NCI-H1930 (cell line): ENCODE measurements at places on chromosomes 16 and 17.

DNA sequence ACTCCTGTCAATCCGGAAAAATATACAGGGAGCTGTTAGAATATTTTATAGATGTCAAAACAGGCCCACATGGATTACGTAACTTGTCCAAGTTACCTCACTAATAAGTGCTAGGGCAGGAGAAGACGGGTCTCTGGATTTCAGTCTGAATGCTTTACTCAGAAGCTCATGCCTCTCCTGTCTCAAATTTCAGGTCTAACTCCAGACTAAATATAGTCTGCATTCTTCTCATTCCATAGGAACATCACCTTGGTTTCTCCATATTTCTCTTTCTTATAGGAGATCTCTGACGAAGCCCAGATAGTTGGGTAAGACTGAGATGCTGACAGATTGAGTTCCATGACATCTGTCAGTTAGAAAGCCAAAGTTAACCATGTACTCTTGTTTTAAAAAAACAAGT lies 174.2 kb downstream of the STX8 start:
- no peak for DNase-seq

- DNase-seq, result no peak
Measured at GRCh38 chr16:79099716-79100115, 500.8 kb downstream of the MAF start.

DNA sequence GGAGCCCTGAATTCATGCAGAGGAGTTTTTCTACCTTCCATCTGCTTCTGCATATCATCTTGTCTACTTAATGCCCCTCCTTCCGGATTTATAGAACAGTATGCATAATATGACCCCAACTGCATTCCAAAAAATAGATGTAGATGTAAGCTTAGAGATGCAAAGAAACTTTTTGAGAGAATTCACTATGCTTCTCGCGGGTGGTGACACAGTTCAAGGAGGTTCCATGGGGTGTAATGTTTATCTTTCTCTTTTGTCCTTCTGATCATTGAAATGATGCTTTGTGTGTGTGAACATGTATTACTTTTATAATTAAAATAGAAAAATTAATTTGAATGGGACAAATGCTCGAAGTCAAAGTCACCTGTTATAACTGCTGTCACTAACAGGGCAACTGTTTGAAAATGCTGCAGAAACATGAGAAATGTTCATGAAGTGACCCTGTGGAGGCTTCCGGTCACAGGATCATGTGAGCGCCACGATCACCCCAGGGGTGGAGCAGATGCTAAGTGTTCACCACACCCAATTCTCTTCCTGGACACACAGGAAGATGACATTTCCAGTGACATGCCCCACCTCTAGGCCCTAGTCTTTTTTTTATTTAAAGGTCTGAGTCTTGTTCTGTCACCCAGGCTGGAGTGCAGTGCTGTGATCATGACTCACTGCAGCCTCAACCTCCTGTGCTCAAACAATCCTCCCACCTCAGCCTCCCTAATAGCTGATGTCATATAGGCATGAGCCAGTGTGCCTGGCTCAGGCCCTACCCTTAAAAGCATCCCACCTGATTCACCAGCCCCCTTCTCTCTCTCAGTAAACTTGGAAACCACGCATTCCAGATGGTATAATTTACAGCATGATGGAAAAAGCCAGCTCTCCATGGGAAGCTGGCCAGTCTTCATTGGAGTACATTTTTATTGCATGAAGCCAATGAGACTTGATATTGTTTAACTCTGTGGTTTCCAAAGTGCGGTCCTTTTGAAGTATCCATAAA lies 21.0 kb upstream of the AGRP start:
- DNase-seq, result no peak

- DNase-seq, result no peak
Measured at GRCh38 chr16:74888232-74888862, 96.6 kb downstream of the WDR59 start.

GRCh38 chr16:75260851-75261589 lies 9.6 kb upstream of the BCAR1 start:
- DNase-seq, result no peak

DNA sequence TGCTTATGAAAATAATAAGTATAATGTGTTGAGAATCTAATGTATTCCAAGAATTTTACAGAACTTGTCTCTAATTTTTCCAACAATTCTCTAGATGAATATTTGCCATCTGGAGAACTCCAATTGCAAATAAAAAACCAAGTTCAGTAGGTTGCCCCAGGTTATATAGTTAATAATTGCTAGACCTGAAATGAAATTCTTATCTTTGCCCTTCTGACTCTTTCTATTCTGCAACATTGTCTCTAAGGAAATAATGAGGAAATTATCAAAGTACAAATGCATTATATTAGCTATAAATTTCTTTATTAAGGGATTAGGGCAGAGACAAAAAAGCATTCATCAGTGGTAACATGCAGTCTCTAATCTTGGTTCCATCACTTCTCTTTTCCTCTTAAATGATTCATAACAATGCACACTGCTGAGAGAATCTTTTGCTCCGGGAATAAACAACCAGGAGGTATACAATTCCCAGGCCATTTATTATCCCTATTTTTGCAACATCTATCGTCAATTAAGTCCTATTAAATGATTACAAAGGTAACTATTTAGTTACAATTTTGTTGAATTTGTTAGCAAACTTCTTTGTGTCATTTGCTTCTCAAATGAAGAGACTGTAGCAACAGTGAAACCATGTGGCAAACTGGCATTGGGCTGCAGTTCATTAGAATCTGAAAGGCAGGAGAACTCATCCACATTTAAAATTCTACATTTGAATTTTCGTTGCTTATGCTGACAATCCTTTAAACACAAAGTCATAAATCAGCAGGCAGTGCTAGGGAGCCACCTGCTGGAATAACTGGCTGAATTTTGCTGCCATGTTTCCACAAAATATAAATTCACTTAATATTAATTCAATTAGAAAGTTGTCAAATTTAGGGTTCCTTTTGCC lies 349.6 kb downstream of the KIF2B start:
- peak; percentile 14 for DNase-seq

DNA sequence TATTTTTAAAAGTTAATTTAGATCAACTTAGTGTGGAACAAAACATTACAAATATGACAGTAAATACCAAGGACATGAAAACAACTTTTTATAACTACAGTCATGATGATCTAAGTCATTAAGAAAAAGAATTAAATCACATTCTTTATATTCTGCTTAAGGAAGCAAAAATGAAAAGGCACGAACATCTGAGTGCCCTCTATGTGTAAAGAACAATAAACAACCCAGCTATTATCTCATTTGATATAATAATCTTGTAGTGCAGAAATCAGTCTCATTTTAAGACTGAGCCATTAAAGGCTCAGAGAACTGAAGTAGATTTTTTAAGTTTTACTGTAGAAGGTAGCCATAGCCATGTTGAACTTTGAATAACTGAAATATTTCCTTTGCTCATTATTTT lies 13.4 kb downstream of the MYO1D start:
- no peak for DNase-seq

DNA sequence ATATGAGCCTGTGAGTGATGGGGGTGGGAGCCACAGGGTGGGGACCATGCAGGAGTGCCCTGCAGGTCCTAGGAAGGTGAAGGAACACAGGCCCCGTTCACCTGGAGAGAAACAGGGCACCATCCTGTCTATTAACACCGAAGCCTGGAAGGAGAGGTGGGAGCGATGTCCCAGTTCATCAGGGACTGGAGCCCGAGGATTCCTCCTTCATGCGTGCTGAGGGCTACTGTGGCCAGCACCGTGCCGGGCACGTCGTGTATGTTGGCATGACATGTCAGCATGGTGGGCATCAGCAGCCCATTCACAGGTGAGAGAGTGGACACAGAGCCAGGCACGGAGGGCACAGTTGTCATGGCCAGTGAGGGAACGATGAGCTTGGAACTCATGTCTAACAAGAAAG lies 1.4 kb downstream of the WFIKKN2 start:
- DNase-seq, result no peak

DNA sequence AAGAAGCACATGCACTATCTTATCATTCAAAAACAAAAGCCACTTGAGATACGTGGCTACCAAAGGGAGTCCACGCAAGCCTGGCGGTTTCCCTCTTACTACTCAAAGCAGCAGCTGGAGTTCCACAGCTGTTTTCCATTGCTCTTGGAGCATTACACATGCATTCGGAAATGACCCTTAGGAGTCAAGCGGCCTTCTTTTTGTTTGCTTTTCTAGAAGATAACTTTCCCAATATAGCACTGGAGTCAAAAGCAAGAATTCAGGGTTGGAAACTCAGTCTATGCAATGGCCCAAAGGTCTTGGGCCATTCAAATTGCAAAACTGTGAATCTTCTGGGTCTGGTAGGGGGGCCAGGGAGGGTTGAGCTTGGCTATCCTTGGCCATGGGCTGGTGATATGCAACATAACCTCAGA lies 97.8 kb upstream of the MAF start:
- no peak for DNase-seq

DNA sequence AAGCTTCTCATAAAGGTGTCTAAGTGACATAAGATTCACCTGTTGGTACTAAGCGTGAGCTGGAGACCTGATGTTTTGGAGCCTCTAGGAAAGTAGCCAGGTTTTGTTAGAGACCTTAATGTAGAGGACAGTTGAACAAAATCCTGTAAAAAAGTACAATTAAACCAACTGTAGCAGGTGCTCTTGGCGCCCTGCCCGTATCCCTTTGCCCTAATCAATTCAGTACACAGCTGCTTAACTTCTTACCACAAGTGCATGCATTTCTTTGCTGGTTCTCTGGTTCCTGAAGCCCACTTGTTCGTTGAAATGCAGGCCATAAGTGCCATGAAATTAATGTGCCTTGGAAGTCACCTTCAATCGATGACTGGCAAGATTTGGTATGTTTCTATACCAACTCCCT lies 24.4 kb downstream of the GLP2R start:
- DNase-seq, result no peak

GRCh38 chr17:72510351-72511016 lies 389.7 kb downstream of the SOX9 start:
- DNase-seq, result no peak

DNA sequence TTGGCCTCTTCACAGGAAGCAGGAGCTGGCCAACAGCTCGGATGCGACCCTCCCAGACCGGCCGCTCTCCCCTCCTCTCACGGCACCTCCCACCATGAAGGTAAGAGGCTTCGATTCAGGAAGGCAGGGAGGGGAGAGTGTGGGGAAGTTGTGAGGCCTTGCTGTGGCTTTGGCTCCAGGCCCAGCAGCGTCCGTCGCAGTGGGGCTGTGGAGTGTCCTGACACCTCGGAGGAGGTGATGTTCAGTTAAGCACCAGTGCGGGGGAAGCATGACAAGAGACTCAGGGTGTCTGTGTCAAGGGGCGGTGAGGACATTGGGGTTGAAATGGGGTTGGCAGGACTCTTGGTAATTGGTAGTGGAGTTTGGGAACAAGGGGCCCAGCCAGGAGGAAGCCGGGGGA lies 109.0 kb downstream of the RAP1GAP2 start:
- no peak for DNase-seq

DNA sequence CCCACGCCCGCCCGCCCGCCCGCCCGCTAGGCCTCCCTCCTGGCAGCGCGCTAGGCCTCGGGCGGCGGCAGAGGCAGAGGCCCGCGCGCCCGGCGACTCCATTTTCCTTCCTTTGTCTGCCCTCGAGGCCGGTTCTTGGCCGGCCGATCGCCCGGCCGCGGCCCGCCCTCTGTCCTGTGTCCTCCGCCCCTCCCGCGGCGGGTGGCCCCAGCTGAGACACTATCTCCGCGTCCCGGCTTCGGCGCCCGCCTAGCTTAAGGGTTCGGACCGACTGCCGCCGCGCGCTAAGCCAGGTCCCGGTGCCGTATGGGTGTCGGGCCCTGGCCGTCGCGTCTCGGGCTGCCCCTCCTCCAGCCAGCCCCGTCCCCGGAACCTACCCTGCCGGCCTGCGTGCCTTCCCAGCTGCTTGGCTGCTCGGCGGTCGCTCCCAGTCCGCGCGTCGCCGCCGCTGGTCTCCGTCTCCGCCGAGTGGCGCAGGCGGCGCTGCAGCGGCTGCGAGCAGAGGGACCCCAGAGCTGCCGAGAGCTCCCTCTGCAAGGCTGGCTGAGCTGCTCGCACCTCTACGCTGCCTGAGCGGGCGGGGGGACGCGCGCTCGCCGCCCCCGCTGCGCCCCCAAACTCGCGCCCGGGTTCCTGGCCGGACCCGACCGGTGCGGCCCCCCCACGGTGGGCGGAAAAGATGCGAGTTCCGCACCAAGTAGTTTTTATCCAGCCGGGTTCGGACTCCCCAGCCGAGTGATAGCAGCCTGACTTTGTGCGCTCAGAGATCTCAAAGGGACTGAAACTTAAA lies 787 bp downstream of the CTCF start:
- DNase-seq, result peak; percentile 21

GRCh38 chr16:52568983-52569690 lies 22.2 kb upstream of the TOX3 start:
- DNase-seq, result peak; percentile 68
